ENCODE measurements at places on chromosomes 7 and 10. TPM values are rescaled to one million over a fixed set of nuclear protein-coding genes. Genes with fewer than 3 reads are reported as not detected.

SLC16A9 gene
- 2.6 TPM for total RNA-seq

CPA2 gene
- total RNA-seq = 4,161 TPM

ARHGEF5 gene
- 19.1 TPM for total RNA-seq

VAX1 gene
- not detected for total RNA-seq

CCL26 gene
- total RNA-seq = not detected

CHAT gene
- 0.26 TPM for total RNA-seq

WIPF3 gene
- total RNA-seq = 0.33 TPM

GSAP gene
- 18.8 TPM for total RNA-seq

PPP1R17 gene
- total RNA-seq = not detected

STEAP1B gene
- total RNA-seq = 1.3 TPM

CROT gene
- 22.1 TPM for total RNA-seq

RPEL1 gene
- total RNA-seq = not detected

SLC18A3 gene
- not detected for total RNA-seq

ATRNL1 gene
- 3.0 TPM for total RNA-seq

IFIT1 gene
- total RNA-seq = 7.0 TPM

OR6B1 gene
- total RNA-seq = not detected

STOX1 gene
- total RNA-seq = 4.0 TPM

ACBD7 gene
- total RNA-seq = not detected

CDH23 gene
- total RNA-seq = 58.7 TPM

MUC12 gene
- not detected for total RNA-seq

CAPZA2 gene
- total RNA-seq = 53.1 TPM

CUEDC2 gene
- total RNA-seq = 30.3 TPM

PLEKHS1 gene
- total RNA-seq = 6.2 TPM

MYPN gene
- not detected for total RNA-seq

GLI3 gene
- 1.0 TPM for total RNA-seq

ANKMY2 gene
- total RNA-seq = 8.6 TPM

SLC26A5 gene
- not detected for total RNA-seq

GNAT3 gene
- 0.26 TPM for total RNA-seq

CCDC6 gene
- total RNA-seq = 35.8 TPM

Data from body of pancreas (tissue), 4 donors.